Suprapubic skin (tissue), 4 donors: ENCODE measurements at places on chromosomes 12 and 14. TPM values are rescaled to one million over a fixed set of nuclear protein-coding genes. Genes with fewer than 3 reads are reported as not detected.

The MSRB3 gene
- total RNA-seq = 11.1 TPM

The DLGAP5 gene
- total RNA-seq = 1.7 TPM

DNA sequence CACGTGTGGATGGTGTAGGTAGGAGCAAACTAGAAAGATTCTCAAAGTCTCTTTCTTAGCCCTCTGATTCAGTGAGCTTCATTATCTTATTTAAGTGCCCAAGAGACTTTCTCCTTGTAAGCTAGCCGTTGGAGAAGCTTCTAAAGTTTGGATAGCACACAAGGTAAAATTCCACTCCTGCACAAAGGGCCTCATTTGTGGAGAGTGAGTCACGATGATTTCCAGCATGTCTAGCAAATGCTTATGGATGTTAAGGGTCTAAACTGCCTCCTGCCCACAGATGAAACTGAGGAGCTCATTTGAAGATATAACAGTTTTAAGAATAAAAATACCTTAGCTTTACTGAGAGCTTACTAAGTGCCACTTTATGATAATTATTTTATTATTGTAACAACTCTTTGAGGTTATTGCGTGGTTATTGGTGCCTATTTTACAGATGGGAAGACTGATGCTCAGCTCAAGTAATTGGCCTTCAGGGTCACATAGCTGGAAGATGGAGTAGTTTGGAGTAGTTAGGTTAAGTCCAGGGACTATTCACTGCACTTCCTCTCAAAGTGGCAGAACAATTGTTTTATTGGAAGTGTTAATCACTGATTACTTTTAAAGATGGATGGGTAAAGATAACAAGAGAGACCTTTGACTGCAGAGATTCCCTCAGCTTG is 78.7 kb upstream of the HIF1A start:
- no peak overlapping the region for H3K27ac ChIP-seq
- no peaks in the 10 kb centered on the region for H3K36me3 ChIP-seq
- no peak for DNase-seq
- no peaks in the 10 kb centered on the region for H3K4me1 ChIP-seq

DNA sequence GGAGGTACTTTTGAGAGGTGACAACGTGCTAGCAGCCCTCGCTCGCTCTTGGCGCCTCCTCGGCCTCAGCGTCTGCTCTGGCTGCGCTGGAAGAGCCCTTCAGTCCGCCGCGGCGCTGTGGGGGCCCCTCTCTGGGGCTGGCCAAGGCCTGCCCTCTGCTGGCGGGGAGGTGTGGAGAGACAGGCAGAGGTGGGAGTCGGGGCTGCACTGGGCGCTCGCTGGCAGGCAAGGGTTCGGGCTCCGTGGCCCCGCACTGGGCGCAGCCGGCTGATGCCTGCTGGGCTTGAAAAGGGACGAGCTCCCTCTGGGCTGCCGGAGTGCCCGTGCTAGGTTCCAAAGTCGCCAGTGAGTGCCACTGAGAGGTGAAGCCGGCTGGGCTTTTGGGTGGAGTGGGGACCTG is 580.0 kb downstream of the DIO2 start:
- no peaks in the 10 kb centered on the region for H3K36me3 ChIP-seq
- H3K27ac ChIP-seq = no peak overlapping the region
- no peaks in the 10 kb centered on the region for H3K27me3 ChIP-seq
- DNase-seq = no peak

GRCh38 chr14:64137657-64138290 is 156.4 kb downstream of the ESR2 start:
- no peak overlapping the region for H3K4me3 ChIP-seq
- H3K4me1 ChIP-seq = no peaks in the 10 kb centered on the region
- H3K36me3 ChIP-seq = peaks cover 91% of the 10 kb centered on the region
- DNase-seq = no peak
- no peaks in the 10 kb centered on the region for H3K27me3 ChIP-seq

GRCh38 chr12:27422697-27423096 is 23.8 kb upstream of the SMCO2 start:
- no peak overlapping the region for H3K4me3 ChIP-seq
- H3K27me3 ChIP-seq = no peaks in the 10 kb centered on the region
- no peaks in the 10 kb centered on the region for H3K4me1 ChIP-seq
- no peak for DNase-seq

DNA sequence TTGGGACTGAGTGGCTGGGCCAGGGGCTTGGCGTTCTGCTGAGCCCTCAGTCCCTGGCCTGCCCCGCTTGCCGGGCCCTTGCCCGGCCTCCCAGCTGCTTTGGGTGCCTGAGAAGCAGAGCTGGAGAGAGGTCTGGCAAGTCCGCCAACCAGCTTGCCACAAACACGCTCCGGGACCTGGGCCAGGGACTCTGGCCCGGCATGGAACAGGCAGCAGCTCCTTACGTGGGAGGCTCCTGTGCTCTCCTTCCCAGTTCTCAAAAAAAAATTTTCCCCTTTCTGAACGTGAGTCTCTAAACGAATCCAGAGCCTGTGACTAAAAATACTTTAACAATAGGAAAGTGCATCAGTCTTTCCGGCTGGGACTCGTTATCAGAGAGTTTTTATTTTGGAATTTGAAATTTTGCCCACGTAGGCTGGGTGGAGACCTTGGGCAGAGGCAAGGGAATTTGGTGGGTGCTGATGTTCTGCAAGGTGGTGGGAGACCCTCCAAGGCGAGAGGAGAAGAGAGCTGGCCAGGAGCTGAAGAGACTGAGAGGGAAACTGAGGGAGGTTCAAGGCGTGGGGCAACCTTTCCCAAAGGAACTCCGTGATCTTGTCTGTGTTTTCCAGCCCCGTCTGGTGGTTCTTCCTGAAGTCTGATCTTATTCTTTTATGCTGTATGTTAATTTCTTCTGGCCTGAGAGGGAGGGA is 6.8 kb upstream of the NR4A1 start:
- H3K36me3 ChIP-seq = no peaks in the 10 kb centered on the region
- H3K4me1 ChIP-seq = peaks cover 54% of the 10 kb centered on the region
- H3K27ac ChIP-seq = peak overlapping the region; percentile 74
- peak; percentile 89 for DNase-seq

DNA sequence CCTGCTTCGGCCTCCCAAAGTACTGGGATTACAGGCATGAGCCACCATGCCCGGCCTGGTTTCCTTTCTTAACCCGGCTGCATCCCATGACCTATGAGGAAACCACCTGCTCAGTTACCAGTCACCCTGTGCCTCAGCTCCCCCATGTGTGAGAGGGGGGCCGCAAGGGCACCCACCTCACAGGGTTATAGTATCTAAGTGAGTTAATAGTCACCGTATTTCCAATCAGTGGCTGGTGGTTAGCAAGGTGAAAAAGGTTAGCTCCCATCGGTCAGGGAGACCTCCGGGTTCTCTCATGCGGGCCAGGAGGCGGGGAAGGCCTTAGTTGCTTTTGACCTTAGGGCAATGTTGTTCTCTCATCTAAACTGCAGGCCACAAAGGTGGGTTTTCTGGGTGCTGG is 6.7 kb downstream of the LRP1 start:
- peak overlapping the region; percentile 95 for H3K27ac ChIP-seq
- peaks cover 8% of the 10 kb centered on the region for H3K36me3 ChIP-seq
- H3K4me3 ChIP-seq = peak overlapping the region; percentile 12
- H3K27me3 ChIP-seq = no peaks in the 10 kb centered on the region
- no peak for DNase-seq
- peaks cover 90% of the 10 kb centered on the region for H3K4me1 ChIP-seq
